ENCODE measurements at places on chromosomes 5 and 9.

DNA sequence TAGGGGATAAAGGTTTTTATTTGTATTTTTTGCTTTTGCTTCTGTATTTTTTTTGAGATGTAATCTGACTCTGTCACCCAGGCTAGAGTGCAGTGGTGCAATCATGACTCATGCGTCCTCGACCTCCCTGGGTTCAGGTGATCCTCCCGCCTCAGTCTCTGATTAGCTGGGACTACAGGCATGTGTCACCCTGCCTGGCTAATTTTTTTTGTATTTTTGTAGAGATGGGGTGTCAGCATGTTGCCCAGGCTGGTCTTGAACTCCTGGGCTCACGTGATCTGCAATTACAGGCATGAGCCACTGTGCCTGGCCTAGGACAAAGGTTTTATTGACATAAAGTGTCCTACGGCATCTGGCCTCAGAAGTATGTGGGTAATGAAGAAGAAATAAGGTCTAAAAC is 297.1 kb upstream of the C9orf72 start:
- no peak for DNase-seq

- DNase-seq, result no peak
Measured at GRCh38 chr5:128966846-128967245, 1.6 kb downstream of the SLC27A6 start.

- DNase-seq, result no peak
Measured at GRCh38 chr9:121840838-121841760, 189.7 kb downstream of the DAB2IP start.

- DNase-seq, result no peak
Measured at GRCh38 chr5:178288401-178289368, 56.1 kb upstream of the PHYKPL start.

- no peak for DNase-seq
Measured at GRCh38 chr9:6921315-6921714, 163.5 kb downstream of the KDM4C start.

DNA sequence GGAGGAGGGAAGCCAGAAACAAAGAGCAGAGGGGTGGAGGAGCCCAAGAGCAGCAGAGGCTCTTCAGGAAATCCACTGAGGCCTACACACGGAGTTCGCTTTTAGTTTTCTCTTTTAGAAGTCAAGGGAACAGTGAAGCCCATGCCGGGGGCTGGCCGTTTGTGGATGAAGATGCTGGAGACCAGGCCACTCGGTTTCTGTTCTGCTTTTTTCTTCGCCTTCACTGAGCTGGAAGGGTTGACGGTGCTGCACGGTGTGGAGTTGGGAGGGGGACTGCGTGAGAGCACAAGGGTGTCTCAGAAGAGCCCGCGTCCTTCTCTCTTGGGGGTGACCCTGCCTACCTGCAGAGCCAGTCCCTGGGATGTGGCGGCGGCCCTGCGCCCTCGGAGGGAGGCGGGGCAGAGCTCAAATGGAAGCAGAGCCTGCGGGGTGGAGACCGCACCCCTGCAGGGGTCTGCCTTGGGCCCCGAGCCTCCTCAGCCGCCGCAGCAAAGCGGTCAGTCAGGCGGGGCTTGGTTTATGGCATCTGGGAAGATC is 68.5 kb upstream of the CACNA1B start:
- DNase-seq, result no peak

- no peak for DNase-seq
Measured at GRCh38 chr5:17893026-17893635, 258.9 kb downstream of the TAF11L14 start.

- DNase-seq, result peak; percentile 47
Measured at GRCh38 chr9:21317956-21318923, 13.1 kb upstream of the IFNA5 start.

- DNase-seq, result no peak
Measured at GRCh38 chr5:133992429-133993155, 12.2 kb downstream of the VDAC1 start.

DNA sequence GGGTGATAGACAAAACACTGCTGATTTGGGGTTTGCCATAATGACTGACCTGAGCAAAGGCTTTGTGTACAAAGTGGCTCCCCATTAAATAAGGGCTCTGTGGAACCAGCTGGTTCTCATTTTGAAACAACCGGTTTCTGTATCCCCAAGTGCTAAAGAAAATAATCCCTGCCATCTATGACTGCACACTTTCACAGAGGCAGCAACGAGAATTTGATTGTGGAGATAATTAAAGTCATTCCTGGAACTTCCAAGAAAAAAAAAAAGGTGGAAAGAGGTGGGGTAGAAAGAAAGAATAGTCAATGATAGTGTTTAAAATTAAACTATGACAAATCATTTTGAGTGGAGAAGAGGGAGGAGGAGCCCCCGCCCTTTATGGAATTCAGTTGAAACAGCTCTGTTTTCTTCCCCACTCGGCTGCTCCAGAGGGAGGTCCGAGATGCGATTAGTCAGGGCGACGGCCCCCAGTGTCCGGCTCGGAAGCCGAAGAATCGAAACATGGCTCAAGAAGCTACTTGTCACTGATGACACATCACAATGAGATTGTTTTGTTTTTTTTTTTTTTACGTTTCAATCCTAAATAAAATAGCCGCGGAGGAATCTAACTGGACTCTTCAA is 38.4 kb downstream of the EBF1 start:
- peak; percentile 11 for DNase-seq

DNA sequence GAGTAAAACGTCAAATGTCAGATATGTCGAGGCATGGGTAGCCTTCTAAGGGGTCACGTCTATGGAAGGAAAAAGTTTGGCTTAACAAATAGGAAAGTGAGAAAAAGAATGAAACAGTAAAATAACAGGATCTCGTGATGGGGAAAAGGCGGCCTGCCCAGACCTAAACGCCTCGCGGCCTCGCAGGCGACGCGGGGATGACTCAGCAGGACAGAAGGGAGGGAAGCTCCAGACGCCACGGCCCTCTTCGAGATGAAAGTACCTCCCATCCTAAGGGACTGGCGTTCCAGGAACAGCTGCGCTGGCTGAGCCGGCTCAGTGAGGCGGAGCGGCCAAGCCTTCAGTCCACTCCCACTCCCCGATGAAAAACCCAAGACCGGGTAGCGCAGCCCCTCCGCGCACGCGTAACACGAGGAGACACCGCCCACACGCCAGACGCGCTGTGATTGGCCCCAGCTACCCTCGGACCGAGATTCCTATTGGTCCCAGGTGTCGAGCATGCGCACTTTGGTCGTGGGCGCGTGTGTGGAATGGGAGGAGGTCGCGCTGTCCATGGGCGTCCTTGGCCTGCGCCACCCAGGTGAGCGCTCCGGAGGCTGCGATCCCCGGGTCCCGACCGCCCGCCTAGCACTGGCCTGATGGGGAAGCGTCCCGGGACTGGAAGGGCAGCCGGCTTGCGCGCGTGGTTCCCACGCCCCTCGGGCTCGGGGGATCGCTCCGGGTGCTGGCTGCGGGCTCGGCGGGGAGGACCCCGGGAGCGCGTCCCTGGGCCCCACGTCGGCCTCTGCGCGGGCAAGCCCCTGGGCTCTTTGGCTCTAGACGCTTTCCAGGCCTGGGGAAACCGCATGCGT is 588.5 kb downstream of the MTRR start:
- DNase-seq, result peak; percentile 99

DNA sequence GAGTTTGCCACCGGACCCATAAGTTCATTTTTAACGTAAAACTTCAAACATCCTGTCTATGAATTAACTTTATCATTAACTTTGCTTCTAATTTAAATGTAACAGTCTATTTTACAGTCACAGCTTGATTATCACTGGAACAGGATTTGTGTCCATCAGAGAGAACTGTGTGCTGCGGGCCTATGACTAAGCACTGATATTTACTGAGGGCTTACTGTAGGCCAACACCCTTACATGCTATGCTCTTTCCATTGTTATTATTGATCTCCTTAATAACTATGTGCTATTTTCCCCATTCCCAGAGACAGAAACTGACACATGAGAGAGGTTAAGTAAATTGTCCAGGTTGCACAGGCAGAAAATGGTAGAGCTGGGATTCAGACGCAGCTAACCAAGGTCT is 24.0 kb upstream of the GPR151 start:
- DNase-seq, result no peak

DNA sequence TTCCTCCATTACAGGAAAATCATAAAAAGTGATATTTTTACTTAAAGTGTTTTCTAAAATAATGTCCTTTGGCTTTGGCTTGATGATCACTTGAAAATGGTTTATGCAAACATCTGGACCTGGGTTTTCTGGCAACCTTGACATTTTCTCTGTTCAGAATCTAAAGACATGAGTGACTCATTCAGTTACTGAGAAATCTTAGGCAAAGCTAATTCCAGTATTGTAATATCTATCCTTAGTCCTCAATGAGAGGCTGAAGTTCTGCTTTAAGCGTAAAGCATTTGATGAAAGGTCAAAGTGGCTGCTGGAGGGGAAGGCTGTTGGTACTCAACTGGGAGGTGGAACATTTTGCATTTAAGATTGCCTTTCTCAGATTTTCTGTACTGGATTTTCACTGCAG is 2.3 kb downstream of the MAN2A1 start:
- DNase-seq, result peak; percentile 35

DNA sequence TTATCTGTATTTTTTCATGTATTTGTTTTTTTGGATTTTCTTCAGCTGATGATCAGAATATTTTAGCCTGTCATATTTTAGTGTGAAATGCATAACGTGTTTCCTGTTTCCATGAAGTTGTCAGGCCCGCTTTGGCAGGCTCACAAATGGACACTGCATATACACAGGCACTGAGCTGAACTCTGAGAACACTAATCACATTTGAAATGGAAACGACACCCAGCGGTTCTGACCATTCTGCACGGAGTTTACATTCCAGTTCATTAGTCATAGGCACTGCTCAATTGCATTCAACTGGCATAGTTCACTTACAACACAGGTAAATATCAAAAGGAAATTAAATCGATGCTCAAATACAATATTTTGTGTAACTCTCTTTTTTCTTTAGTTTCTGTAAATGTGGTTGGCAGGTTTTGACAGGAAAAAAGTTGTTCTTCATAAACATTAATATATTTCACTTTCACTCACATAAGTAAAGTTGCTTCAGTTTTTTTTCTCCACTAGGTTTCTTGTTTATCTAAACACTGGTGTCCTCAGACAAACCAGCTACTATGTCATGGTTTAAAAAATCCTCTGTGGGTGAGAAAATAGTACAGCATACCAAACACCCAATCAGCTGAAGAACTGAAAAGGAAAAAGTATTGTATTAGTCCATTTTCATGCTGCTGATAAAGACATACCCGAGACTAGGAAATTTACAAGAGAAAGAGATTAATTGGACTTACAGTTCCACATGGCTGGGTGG is 559.0 kb upstream of the DAP start:
- no peak for DNase-seq

- DNase-seq, result no peak
Measured at GRCh38 chr9:82140471-82140870, 151.9 kb downstream of the SPATA31D1 start.

DNA sequence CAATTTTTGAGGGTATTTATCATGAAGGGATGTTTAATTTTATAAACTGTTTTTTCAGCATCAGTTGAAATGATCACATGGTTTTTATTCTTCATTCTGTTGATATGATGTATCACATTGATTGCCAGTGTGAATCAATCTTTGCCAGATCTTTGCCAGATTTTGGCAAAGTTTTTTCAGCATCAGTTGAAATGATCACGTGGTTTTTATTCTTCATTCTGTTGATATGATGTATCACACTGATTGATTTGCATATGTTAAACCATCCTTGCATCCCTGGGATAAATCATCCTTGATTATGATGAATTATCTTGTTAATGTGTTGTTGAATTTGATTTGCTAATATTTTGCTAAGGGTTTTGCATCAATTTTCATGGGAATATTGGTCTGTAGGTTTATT is 140.9 kb upstream of the TAS2R1 start:
- no peak for DNase-seq

DNA sequence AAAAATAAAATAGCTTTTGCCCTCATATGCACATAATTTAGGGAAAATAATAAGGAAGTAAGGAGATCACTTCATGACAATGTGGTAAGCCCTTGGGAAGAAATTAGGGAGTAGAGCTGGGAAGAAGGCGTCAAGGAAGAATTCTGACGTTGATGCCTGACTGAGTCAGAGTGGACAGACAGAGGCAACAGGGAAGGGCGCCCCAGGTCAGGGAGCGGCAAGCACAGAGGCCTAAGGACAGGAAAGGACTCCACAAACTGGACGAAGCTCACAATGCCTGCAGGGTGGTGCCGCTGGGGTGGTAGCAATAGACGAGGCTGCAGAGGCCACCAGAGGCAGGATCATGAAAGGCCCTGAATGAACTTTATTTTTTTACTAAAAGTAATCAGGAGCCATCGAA is 7.6 kb downstream of the DRD1 start:
- DNase-seq, result no peak

GRCh38 chr9:34499076-34499475 is 23.7 kb downstream of the ENHO start:
- DNase-seq, result no peak

DNA sequence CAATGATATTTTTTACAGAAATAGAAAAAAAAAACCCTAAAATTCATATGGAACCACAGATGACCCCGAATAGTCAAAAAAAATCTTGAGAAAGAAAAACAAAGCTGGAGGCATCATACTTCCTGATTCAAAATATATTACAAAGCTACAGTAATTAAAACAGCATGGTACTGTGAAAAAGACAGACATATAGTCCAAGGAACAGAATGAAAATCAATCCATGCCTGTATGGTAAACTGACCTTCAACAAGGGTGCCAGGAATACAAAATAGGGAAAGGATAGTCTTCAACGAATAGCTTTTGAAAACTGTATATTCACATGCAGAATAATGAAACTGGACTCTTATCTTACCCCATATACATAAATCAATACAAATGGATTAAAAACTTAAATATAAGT is 307.5 kb downstream of the MCTP1 start:
- DNase-seq, result no peak

GRCh38 chr5:124057724-124058231 is 545.8 kb downstream of the CSNK1G3 start:
- DNase-seq, result no peak

- DNase-seq, result no peak
Measured at GRCh38 chr5:35218981-35219380, 11.3 kb downstream of the PRLR start.

- no peak for DNase-seq
Measured at GRCh38 chr5:56612353-56612752, 203.0 kb upstream of the MAP3K1 start.
